Activated T-cell treated with anti-CD3 and anti-CD28 coated beads for 1 hour (primary cell): ENCODE measurements at places on chromosomes 13 and 19.

- DNase-seq: no peak
These were observed 73.6 kb downstream of the COG3 start for GRCh38 chr13:45538382-45538781.

DNA sequence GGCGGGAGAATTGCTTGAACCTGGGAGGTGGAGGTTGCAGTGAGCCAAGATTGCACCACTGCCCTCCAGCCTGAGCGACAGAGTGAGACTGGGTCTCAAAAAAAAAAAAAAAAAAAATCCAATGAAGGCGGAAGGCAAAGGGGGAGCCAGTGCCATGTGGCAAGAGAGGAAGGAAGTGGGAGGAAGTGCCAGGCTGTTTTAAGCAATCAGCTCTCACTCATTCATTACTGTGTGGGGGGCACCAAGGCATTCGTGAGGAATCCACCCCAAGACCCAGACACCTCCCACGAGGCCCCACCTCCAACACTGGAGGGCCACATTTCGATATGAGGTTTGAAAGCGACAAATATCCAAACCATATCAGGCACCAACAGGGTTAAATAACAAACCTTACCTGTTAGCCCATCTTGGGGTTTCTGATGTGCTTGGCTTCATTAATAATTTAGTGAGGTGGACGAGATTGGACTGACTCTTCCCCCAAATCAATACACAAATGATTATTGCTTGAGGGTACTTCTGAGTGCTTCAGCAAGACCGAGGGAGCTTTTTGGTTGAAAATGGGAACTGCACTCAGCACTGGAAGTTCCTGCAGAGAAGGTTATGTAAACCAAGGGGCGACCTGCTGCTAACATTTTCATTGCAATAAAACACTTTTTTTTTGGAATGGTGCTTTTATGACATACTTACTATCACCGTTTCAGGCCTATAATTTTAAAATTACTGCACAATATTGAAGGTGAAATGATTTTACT, 7.5 kb upstream of the LRP3 start:
- DNase-seq: no peak

DNA sequence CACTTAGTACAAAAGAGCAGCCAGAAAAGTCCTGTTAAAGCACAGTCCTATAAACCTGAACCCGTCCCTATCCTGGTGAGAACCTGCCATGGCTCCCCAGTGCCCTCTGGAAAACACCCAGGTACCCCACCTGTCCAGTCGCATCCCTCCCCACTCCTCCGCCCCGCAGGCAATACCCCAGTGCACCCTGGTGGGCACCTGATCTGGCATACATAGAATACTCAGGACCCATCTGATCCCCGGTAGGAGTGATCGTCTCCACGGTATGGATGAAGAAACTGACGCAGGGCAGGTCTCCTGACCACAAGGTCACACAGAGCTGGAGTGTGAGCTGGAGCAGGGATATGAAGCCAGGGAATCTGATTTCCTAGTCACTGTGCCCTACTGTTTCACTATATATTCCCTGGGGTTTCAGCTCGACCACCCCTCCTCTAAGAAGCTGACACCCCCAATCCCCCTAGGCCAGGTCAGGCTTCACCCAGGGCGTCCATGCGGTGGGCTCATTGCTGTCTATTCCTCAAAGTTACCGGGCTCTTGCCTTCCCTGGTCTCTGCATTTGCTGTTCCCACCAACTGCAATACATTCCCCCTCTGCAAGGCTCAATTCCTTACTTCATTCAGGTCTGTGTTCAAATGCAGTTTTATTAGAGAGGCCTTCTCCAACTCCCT, 12.6 kb downstream of the FBXO46 start:
- no peak for DNase-seq

- DNase-seq: peak; percentile 16
These were observed 4.7 kb downstream of the ALOX5AP start for GRCh38 chr13:30739761-30740642.

- DNase-seq: no peak
These were observed 2033.9 kb upstream of the PCDH20 start for GRCh38 chr13:63449550-63449949.

- DNase-seq: no peak
These were observed 50.8 kb downstream of the TSSK6 start for GRCh38 chr19:19464339-19465098.

DNA sequence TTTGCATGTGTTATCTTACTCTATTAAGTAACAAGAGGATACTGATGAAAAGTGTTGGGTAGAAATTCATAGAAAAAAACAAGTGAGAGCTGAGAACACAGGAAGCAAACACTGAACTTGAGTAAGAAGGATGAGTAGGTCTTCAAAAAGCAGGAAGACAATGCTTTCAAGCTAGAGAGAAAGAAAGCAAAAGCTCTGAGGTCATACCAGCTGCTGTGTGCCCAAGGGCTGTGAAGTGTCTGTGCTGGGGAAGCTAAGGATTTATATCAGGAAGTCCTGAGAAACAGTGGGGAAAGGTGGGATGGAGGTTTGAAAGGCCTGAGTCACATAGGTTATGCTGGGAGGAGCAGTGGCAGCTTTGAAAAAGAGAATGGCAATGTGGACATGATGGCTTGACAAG, 145.5 kb upstream of the MAB21L1 start:
- DNase-seq: no peak

DNA sequence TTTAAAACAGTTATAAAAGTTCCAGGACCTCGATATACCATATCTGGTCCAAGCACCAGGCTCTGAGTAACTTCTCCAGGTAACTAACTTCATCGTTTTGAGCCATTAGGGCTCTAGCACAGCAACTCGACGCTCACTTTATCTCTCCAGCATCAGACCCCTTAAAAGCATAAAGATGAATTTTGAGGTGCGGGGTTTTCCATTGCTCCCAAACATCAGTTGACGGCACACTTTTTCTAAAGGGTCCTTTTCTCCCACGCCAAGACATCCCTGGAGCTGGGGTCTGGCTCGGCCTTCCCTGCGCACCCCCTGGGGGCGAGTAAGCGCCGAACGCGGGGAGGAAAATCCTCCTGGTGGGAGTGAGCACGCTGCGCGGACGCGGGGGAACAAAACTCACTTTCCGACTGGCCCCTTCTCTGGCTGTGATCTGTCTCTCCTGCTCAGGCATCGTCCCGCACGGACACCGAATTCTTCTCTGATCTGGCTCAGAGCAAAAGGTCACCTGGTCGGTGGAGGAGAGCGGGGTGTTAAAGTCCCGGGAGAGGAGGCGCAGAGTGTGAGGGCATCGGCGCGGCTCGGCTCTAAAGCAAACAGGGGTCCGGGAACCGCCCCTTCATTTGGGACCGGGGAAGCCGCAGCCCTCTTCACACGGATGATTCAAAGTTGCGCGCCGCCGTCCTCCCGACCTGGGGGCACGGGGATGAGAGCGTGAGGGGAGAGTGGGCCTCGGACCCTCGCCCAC, at the start of gene ATP7B:
Gene ATP7B, minus strand, starts transcription at position 561 of the 742 bp plus-strand sequence. Its CDS starts 113 bp downstream, at position 448.
- peak; percentile 5 for DNase-seq

DNA sequence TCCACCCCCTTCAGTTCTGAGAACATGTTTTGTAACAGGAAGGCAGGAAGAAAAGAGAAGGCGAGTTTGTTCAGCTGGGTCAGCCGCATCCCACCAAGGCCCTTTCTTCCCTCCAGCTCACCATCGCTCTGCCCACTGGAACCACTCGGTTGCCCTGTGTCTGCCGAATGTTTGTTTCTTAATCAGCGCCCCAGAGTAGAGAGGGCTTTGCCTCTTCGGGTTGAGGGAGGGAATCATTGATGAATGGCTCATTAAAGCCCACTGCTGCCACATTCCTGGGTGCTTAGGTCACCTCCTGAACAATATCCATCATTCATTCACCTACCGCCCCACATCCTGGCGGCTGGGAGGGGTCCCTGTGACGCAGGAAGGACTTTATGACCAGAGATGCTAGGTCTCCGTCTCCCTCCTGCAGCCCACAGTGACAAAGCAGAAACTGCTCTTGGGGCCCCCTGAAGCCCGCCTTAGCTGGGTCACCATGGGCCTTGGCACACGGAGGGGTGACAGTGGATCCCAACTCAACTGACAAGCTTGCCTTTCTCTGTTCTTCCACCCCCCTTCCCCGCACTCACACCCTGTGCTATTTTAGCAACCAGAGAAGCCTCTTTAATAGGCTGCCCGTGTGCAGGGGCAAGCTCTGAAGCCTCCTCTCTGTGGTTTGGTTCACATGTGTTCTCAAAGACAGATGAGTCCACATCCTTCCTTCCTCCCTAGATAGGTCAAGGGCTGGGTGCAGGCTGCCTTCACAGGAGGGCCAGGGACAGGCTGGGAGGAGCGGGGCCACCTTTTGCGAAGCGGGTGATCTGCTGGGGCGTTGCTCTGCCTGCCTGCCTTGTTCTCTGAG, 46.2 kb downstream of the ACTN4 start:
- DNase-seq: no peak
